Esophagus muscularis mucosa (tissue), 4 donors: ENCODE measurements at places on chromosomes 16 and 17. TPM values are rescaled to one million over a fixed set of nuclear protein-coding genes. Genes with fewer than 3 reads are reported as not detected.
A peak's percentile ranks its signal among the peaks of the same experiment; 100 is the strongest.

The OSGIN1 gene
- 11.6 TPM for total RNA-seq

The RNF222 gene
- total RNA-seq, result 0.42 TPM

The LRRC37B gene
- 11.1 TPM for total RNA-seq

The SPIRE2 gene
- 7.2 TPM for total RNA-seq

The METRNL gene
- 36.5 TPM for total RNA-seq

- no peak overlapping the region for H3K4me3 ChIP-seq
- H3K4me1 ChIP-seq, result peaks cover 40% of the 10 kb centered on the region
- no peaks in the 10 kb centered on the region for H3K36me3 ChIP-seq
- DNase-seq, result no peak
- H3K27ac ChIP-seq, result peak overlapping the region; percentile 87
Observed at GRCh38 chr16:84532291-84532724, 27.8 kb upstream of the MEAK7 start.

DNA sequence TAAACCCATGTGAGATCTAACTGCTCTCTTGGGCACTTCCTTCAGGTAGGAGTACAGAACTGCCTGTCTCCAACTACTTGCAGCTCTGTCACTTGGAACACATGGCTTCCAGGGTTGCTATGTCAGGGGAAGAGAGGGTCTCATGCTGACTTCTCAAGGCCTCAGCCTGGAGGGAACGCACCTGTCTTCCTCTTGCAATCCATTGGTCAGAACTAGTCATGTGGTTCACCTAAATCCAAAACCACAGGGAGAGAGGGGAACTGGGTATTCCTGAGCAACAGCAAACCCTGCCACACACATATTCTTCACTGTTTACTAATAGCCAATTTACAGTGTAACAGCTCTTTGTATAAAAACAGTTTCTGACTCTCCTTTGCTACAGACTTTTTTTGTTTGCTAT is 206.1 kb downstream of the KCNJ2 start:
- no peaks in the 10 kb centered on the region for H3K27me3 ChIP-seq
- no peaks in the 10 kb centered on the region for H3K4me1 ChIP-seq
- no peak overlapping the region for H3K4me3 ChIP-seq

DNA sequence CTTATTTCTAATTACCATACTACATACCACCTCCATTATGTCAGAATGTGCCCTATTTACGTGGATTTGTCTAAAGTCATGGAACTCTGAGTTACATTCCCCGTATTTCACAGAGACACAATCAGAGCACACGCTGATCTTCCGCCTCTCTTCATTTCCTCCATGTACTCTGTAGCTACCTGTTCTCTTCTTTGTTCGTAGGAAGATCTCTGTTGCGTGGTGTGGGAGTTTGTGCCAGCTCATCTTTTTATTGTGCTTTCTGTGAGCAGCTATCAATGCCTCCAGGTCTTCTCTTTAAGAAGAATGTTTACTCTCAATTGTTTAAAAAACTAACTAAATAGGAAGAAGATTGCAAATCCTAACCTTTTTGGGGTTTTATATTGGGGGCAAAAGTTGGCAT is 26.9 kb downstream of the NLRC5 start:
- H3K36me3 ChIP-seq, result peaks cover 38% of the 10 kb centered on the region
- no peak for DNase-seq
- H3K27me3 ChIP-seq, result no peaks in the 10 kb centered on the region
- H3K4me3 ChIP-seq, result no peak overlapping the region
- no peaks in the 10 kb centered on the region for H3K4me1 ChIP-seq

DNA sequence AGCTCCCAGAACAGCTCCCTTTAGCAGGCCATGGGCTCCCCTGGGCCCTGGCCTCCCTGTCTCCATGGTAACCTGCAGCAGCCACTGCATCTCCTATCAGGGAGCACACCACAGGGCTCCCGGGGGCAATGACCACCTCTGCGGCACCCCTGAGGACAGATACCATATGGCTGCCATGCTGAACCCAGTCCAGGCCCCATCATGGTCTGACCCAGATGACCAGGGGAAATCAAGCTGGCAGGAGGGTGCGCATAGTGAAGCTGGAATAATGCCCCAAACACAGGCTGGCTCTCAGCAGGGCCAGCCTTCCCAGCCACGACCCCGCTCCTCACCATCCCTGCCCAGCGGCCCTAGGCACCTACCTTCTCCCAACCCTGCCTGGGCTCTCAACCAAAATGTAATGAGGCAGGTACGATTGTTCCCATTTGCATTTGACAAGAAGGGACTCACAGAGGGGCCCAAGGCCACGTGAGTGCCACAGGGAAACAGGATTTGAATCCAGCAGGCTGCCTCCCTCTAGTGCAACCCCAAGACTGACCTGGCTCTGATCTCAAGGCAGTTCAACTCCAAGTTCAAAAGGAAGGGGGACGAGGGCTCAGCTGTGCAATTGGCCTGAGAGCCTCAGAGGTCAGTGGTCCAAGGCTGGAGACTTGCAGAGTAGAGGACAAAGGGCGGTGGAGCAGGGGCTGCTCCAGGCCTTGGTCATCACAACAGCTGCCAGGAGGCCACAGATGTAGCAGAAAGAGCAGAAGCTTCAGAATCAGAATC is 2.4 kb downstream of the RUNDC3A start:
- H3K36me3 ChIP-seq, result no peaks in the 10 kb centered on the region
- no peak overlapping the region for H3K27ac ChIP-seq
- H3K4me3 ChIP-seq, result no peak overlapping the region
- H3K4me1 ChIP-seq, result peaks cover 41% of the 10 kb centered on the region

DNA sequence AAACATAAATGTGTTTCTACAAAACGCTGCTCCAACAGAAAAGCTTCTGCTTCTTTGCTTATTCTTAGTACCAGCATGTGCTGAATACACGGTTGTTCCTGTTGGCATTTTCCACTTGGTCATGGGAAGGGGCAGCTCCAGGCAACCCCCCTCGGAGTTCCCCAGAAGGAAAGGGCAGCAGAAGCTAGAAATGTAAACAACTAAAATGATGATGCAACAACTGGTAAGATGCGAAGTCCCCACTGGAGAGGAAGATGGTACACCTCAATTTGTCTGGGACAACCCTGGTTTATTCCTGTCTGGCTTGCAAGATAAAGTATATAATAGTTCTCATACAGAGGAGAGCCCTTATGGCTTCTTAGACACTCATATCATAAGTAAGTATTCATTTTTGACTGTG is 9.2 kb upstream of the CCL13 start:
- peak; percentile 37 for DNase-seq
- no peaks in the 10 kb centered on the region for H3K4me1 ChIP-seq
- no peak overlapping the region for H3K4me3 ChIP-seq

DNA sequence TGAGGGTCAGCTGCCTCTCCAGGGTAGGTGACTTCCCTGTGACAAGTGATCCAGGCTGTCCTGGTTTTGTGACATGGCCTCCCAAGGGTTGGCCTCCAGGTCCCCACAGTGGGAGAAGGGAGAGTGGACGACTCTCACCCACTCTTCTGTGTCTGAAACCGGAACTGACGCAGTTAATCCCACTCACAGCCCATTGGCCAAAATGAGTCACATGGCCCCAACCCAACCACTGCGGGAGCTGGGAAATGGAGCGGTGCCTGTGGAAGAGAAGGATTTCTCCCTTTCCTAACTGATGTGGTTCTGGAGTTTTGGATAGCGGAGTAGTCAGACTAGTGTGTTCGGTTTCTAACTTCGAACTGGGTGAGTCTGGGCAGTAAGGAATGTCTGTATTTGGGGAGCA is 79.4 kb downstream of the ABCC6 start:
- no peak overlapping the region for H3K4me3 ChIP-seq
- peak overlapping the region; percentile 2 for H3K27ac ChIP-seq
- no peaks in the 10 kb centered on the region for H3K27me3 ChIP-seq
- DNase-seq, result no peak
- no peaks in the 10 kb centered on the region for H3K4me1 ChIP-seq

GRCh38 chr17:19955099-19955498 is 22.5 kb downstream of the AKAP10 start:
- H3K27ac ChIP-seq, result no peak overlapping the region
- H3K4me3 ChIP-seq, result no peak overlapping the region
- H3K27me3 ChIP-seq, result no peaks in the 10 kb centered on the region
- peaks cover 33% of the 10 kb centered on the region for H3K4me1 ChIP-seq
